ENCODE measurements at places on chromosomes 2 and 18. TPM values are rescaled to one million over a fixed set of nuclear protein-coding genes. Genes with fewer than 3 reads are reported as not detected.

- DNase-seq = no peak
Observed at GRCh38 chr2:103525756-103526155, 763.9 kb downstream of the TMEM182 start.

DNA sequence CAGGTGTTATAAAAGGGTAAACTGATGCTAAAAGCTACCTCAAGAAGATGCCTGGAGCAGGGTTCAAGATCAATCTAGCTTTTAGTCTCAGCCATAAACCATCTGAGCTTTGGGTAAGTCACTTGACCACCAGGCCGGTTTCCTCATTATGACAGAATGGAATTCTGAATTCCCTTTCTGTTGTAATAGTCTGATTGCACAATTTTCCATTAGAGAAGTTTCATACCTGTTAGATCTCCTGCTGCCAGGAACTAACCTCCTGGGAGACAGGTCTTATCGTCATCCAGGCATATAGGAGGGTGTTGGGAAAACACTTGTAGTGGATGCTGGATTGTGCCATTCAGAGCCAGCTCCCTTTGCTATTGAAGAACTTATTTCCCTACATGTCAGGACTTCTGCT lies 272.5 kb downstream of the TDRD15 start:
- no peak for DNase-seq

DNA sequence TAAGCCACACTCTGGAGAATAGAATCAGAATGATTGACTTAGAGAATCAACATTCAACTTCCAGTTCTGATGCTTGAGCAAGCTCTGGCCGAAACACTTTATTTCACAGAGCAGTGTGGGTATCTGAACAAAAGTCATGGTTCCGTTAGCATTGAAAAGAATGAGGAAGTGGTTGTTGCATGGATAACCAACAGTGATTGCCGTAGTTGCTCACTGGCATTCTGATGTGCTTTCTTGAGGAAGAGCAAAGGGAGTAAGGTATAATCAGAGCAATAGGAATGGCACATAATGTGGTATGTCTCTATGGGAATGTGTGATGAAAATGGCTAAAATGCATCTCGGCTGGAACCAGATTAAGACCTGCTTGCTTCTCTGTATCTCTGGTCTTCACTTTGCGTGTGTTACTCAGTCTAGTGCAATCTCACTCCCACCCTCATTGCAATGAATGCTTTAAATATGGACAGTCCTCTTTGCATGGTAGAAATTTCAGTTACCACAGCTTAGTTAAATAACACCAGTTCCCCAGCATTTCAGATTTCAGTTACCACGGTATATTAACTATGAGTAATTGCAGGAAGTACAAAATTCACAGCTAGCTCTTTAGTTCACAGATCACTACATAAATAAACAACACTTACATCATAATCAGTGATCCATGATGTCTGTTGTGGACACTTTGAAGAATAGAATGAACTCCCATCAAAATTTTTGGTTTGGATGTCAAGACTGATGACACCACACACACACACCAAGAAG lies 7.8 kb upstream of the RAB12 start:
- no peak for DNase-seq

DNA sequence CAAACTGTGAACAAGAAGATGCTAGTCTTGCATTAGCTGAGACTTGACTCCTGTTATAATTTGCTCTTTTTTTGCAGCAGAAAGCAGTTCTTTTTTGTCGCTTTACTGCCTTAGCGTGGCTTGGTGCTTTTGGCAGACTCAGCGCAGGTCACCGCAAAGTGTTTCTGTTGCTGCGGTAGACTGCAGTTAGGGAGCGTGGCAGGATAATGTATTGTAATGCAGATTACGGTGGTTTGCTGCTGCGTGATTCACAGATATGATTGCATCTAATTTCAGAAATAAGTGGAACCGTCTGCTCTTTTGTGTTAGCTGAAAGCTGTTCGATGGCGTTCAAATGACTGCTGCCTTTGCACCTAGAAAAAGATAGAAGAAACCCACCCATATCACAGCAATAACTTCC lies 131.6 kb upstream of the SATB2 start:
- no peak for DNase-seq

DNA sequence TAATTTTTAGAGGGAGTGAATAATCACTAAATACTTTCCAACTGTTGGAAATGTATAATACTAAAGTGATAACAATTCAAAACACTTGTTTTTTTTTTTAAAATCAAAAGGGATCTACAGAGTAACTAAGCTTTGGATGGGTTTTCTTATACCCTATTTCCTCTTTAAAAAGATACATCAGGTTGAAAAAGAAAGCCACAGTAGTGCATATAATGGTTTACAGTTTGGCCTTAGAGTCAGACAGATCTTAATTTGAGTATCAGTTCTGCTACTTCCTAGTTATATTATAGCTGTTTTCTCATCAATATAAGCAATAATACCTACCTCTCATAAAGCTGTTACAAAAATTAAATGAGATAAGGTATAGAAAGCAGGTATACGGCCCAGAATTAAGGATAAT lies 28.5 kb downstream of the PSME4 start:
- no peak for DNase-seq

- no peak for DNase-seq
Observed at GRCh38 chr2:102013206-102014040, 21.7 kb downstream of the IL1R2 start.

- no peak for DNase-seq
Observed at GRCh38 chr2:11245322-11245721, 90.1 kb downstream of the SLC66A3 start.

DNA sequence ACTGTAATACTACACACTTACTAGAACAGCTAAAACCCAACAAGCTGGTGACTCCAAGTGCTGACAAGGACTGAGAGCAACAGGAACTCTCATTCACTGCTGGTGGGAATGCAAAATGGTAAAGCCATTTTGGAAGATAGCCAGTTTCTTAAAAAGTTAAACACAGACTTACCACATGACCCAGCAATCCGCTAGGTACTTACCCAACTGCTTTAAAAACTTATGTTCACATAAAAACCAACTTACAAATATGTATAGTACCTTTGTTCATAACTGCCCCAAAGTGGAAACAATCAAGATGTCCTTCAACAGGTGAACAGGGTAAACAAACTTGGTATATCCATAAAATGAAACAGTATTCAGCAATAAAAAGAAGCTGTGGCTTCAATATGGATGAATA lies 153.1 kb upstream of the ZFP36L2 start:
- DNase-seq = peak; percentile 66

- no peak for DNase-seq
Observed at GRCh38 chr2:69711971-69712370, 30.0 kb upstream of the ANXA4 start.

DNA sequence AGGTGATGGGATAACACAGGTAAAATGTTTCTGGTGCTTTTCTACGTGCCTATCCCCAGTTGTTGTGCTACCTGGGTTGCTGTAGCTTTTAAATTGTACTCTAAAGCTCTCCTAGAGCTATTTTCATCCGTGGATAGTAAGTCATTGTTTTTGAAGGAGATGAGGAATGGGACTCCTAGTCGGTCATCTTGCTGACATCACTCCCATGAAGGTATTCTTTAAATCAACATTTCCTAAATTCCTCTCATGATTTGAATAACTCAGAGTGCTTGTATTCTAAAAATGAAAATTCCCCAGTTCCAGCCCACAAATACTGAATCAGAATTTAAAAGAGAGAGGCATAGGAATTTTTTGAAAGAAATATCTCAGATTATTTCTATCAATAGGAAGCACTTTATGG lies 44.3 kb downstream of the CCDC148 start:
- DNase-seq = peak; percentile 50

GRCh38 chr2:226839161-226839560 lies 3.3 kb downstream of the RHBDD1 start:
- no peak for DNase-seq

- peak; percentile 46 for DNase-seq
Observed at GRCh38 chr2:203484266-203485112, 50.6 kb downstream of the RAPH1 start.

DNA sequence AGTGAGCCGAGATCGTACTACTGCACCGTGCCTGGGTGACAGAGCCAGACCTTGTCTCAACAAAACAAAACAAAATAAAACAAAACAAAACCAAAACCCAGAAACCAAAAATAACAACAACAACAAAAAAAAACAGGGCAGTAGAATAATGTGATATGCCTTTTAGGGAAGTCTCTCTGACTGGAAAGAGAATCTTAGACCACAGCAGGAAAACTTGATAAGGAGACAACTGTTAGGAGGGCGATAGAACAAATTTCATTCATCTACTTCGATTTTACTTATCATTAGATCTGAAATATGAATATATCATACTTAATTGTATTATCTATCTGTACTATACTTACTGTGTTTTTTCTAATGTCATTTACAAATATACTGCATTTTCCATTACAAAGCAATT lies 109.0 kb upstream of the CNTNAP5 start:
- no peak for DNase-seq

- DNase-seq = no peak
Observed at GRCh38 chr2:105879106-105879802, 134.5 kb downstream of the NCK2 start.

DNA sequence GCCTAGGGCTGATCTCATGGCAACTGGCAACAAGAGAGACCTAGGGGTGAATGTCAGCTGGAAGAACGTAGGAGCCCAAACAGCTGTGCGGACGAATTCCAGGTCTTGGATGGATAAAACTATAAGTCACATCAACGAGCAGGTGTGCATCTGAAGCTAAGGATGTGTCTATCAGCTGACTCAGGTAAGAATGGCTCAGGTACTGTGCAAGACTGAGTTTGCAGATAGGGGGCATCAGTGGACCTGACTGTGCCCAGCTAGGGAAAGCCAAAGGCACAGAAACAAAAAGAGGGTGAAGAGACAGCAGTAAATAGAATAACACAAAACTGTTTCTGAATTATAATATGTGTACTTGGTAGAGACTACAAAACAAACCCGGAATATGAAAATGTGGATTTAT lies 357.3 kb downstream of the ZEB2 start:
- DNase-seq = peak; percentile 35

DNA sequence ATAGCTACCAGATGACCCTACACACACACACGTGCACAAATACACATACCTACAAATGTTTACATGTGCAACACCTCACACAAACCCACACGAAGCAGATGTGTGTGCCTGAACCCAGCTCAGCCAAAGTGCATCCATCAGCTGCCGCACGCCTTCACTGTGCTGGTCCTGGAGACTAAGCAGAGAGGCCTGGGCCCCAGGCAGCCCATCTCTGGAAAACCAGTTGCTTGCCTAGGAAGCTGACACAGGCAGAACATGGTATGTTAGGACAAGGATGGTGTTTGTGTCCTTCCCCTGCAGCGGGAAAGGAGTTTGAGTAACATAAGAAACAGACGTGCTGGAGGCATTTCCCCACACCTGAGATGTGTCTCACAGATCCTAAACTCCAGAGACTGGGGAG lies 86.7 kb downstream of the SEPTIN10 start:
- no peak for DNase-seq

ALKAL2 gene
- 0.22 TPM for total RNA-seq

CCDC150 gene
- 9.1 TPM for total RNA-seq

DUSP19 gene
- total RNA-seq = 1.9 TPM

FHOD3 gene
- not detected for total RNA-seq

CD28 gene
- total RNA-seq = not detected

ABCG8 gene
- 8.8 TPM for total RNA-seq

ZAP70 gene
- 0.51 TPM for total RNA-seq
